ENCODE measurements at places on chromosomes 1 and 21. TPM values are rescaled to one million over a fixed set of nuclear protein-coding genes. Genes with fewer than 3 reads are reported as not detected.

The B4GALT2 gene
- total RNA-seq = 129 TPM

The SPATA45 gene
- not detected for total RNA-seq

The TNN gene
- 0.23 TPM for total RNA-seq

The FCGR3B gene
- not detected for total RNA-seq

The NPL gene
- total RNA-seq = 10.2 TPM

The GFI1 gene
- total RNA-seq = 0.59 TPM

The PRKCZ gene
- 2.4 TPM for total RNA-seq

The TUT4 gene
- total RNA-seq = 35.3 TPM

The HPCA gene
- not detected for total RNA-seq

The ERG gene
- 3.3 TPM for total RNA-seq

The C1orf52 gene
- 15.4 TPM for total RNA-seq

DNA sequence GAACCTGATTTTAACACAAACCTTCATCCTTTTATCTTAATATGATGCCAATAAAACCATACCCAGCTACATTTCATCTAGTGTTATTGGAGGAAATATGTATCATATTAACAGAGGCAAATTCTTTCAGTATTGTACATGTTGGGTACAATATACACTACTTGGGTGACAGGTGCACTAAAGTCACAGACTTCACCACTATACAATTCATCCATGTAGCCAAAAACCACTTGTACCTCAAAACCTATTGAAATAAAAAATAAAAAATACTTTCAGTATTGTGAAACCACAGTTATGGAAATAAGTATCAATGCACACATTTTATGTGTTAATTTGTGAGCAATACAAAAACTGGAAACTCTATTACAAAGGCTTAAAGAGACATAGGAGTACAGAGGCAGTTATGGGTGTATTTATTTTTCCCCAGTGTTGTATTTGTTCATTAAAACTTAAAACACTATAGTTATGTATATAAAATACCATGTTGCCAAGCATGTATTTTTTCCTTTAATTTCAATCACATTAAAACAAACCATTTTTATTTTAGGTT lies 25.1 kb upstream of the GPR88 start:
- ATAC-seq = no peak

GRCh38 chr1:226063977-226064815 lies 1.7 kb downstream of the H3-3A start:
- no peak for ATAC-seq

- no peak for ATAC-seq
Measured at GRCh38 chr21:27741736-27742135, 774.8 kb upstream of the ADAMTS5 start.

- peak; percentile 52 for ATAC-seq
Measured at GRCh38 chr1:171801487-171801891, 20.0 kb downstream of the METTL13 start.

DNA sequence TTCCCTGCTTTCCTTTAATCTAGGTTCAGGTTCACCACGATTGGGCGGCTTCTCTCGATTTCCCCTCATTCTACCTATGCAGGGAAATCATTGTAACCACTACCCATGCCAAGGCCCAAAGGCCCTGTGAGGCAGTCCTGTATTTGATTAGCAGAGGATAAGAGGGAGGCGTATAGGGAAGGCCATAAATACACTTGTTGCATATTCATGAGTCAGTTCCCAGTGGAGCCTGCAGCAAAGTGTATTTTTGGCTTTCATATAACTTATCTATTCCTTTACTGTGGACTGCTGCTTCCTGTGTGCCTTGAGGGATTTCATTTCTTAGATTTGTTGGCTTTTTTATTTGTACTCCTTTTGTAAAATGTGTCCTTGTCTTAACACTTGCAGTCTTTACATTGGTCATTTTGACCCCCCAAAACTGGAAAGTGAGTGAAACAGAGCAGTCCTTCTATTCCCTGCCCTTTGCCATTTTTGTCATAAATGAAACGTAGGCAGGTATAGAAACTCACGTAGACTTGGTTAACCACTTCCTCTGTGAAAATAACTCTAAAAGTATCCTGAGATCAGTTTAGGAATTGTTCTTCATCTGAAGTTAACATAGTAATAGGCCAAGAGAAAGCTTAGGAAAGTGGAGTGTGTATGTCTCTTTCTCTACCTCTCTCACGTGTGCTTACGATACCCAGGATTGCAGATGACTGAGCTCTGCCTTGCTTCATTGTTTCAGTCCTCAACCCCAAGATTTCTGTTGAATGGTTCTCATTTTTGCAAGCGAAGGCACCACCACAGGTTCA lies 19.6 kb upstream of the KCNQ4 start:
- ATAC-seq = no peak

DNA sequence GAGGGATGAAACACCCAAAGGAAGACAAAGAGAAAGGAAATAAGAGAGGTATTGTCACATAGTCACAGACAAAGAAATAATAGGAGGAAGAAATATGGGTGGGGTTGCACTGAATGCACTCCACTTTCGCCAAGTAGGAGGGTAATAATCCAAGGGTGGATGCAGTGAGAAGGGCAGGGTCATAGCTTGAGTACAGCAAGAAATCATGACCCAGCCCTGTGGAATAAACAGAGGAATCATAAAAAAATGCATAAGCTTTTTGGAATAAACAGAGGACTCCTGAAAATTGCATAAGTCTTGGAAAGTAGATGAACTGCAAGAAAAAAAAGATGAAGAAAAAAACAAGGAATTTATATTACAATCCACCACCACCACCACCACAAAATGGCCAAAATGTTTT lies 53.1 kb upstream of the CD55 start:
- no peak for ATAC-seq

DNA sequence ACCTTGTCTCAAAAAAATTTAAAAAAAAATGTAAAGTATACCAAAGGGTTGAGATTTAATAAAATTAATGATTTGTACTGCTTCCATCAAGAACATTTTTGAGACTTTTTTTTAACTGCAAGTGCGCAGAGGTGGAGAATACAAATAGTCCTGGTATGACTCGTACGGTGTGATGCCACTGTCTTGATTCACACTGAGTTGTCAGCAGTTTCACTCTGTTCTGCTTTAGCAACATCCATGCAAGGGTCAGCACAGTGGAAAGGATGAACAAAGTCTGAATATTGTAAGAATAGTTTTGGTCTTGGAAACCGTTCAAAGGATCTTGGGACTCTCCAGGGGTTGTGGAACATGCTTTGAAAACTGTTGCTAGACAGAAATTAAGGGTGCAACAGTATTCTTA lies 40.2 kb downstream of the EXO1 start:
- ATAC-seq = no peak

DNA sequence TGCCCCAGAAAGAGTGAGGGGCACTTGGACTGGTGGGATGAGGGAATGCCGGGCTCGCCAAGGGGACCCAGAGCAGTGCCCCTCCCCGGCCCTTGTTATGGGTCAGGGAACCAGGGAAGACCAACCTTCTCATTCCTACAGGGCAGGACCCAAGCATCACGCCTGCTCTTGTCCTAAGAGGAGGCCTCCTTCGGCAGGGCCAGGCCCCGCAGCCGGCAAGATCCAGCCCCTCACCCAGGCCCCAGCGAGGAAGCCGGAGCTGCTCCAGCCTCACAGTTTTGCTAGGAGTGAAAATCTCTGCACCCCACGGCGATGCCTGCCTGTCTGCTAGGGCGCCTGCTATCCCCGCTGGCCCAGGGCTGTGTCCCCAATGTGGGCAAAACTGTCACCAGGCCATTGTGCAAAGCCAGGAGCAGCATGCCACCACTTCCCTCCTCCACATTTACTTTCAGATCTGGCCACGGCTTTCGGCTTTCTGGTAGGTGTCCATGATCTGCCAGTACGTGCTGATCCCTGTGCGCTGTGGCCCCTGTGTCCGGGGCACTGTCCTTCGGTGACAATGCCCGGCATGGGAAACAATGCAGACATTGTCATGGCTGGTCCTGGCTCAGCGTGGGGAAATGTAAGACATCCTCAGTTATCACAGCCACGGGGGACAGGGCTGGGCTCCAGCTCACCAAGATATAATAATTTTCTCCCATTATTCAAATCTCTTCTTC lies 9.6 kb downstream of the ACTRT2 start:
- ATAC-seq = no peak

DNA sequence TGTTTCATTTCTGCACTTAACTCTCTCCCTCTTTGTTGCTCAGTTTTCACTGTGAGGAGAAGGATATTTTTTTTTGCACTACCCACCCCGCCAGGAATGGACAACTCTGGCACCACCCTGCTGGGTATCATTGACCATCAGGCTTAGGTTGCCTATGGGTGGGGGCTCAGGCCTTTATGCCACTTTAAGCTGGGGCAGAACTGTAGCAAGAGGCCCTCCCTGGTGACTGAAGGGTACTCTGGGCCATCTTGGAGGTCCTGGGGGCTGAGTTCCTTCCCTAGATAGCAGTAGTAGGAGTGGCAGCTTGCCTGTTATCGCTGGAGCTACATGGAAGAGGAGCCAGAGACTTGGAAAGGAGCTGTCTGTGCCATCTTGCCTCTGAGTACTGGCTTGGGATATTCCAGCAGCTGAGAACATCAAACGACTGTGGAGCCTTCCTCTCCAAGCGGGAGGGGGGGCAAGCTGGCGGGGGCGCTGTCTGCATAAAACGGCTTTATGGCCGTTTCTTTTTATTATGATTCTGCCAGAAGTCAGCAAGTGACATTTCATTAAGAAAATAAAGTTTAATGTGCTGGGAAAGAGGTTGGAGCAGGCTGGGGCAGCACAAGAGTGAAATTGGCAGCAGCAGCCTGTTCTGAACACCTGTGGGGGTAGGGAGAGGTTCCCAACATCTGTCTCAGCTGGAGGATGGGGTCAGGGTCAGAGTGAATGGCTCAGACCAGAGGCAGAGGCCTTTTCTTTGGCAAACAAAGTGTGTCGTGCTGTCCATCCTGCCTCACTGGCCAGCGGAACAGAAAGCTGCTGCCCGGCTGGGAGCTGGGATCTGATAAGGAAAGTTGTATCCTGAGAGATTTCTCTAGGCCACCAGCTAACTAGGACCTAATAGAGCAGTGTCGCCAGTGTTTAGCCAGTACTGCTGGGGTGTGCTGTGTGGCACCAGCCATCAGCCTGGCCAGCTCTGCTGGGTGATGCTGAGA lies 32.9 kb downstream of the TMEM53 start:
- no peak for ATAC-seq

GRCh38 chr1:236705771-236706170 lies 19.5 kb downstream of the ACTN2 start:
- ATAC-seq = no peak

DNA sequence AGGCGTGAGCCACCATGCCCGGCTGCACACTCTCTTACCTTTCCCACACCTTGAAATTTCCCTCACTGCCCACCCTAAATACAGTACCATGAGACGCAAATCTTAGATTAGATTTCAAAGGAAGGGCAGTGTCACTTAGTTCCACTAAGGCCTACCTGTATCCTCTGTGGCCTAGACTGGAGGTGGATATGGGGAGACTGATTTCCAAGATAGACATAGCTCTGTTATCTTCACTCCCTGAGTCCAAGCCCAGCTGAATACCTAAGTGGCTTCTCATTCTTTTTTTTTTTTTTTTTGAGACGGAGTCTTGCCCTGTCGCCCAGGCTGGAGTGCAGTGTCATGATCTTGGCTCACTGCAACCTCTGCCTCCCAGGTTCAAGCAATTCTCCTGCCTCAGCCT lies 89.0 kb downstream of the SLC16A1 start:
- ATAC-seq = no peak

DNA sequence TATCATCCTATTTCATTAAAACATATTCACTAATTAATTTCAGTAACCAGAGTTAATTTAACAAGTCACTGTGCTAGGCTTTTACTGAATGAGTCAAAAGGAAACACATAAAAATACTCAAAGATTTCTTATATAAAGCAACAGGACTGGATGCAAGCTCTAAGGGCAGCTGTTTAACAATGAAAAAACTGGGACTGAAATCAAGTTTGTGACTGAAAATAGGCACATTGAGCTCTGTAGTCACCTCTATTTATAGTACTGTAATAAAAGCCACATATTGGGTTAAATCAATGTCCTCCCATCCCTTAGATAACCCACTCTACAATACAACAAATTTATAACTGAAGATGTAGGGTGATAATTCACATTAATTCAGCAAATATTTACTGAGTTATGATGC lies 52.4 kb downstream of the SMYD3 start:
- ATAC-seq = no peak

DNA sequence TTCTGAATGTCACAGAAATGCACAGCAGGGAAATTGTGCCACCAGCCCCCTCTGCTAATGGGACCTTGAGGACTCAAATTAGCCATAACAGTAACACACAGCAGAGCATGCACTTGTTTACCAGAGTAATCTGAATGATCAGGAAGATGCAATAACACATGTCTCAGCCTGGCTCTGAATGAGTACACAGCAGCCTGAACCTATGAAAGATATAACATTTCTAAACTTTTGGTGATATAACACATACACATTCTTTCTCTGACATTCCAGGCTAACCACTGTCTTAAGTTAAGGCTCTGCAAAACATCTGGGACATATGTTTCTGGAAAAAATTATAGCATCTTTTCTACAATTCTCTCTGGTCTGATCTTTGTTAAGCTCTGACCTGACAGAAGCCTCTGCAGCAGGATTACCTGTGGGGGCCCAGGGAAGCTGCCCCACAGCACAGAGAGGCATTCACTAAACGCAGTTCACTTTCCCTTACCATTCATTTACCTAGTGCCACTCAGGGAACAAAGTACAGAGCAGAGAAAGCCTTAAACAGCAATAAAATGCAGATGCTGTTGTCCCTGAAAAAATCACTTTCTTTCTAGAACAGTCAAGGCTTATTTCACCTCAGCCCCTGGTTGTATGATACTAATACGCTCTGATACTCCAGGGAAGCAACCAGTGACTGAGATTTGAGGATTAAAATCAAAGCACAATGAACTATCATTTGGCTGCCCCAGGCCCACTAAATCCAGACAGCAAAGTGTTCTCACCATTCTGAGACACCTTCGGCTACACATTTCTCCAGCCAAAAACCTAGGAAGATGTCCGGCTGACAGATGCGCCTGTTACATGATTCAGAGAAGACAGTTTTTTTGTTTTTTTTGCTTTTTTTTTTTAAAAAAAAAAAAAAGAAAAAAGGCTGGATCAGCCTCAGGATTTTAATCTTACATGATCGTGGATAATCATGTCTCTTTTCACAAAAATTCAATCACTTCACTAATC lies 54.0 kb upstream of the CNN3 start:
- no peak for ATAC-seq

DNA sequence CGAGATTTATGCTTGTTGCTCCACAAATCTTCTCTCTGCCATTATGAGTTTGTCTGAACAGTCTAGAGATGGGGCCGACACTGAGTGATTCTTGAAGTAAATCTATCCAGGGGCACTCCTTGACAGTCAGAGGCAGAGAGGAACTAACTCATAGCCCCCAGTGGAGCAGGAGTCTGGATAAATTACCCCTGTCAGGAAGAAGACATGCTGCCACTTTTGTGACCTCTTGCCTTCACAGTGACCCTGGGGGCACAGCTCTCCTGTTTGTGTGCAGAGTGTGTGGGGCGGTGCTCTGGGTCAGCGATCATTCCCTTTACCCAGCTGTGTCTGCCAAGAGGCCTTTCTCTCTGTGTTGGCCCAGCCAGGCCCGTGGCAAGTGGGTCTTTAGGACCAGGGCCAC lies 29.5 kb downstream of the PEX14 start:
- ATAC-seq = no peak

DNA sequence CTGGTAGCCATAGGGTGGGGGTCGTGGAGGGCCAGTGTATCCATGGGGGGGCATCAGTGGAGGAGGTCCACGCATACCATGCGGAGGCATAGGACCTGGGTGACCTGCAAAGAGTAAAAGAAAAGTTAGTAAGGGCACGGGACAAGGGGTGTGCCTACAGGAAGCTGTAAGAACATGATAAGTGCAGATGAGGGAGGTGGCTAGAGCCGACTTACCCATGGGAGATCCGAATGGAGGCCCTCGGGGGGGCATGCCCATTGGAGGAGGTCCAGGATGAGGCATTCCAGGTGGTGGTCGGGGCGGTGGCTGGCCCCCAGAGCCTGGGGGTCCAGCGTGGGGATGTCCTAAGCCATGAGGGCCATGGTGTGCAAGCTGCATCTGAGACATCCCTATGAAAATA lies 4.0 kb downstream of the SF3B4 start:
- no peak for ATAC-seq
